Hair follicular keratinocyte (primary cell): ENCODE measurements at places on chromosomes 2 and 18. TPM values are rescaled to one million over a fixed set of nuclear protein-coding genes. Genes with fewer than 3 reads are reported as not detected.

IGFBP2 gene
- 2.4 and 52.5 TPM in 2 replicates for total RNA-seq

LYG1 gene
- 0.23 TPM in 1 of 2 replicates, not detected in the other for total RNA-seq

GAL3ST2 gene
- total RNA-seq, result not detected in 2 replicates

HK2 gene
- 17.5 and 19.4 TPM in 2 replicates for total RNA-seq

AQP12A gene
- not detected in 2 replicates for total RNA-seq

ERBB4 gene
- not detected in 2 replicates for total RNA-seq

RGPD3 gene
- total RNA-seq, result 0.08 and 0.16 TPM in 2 replicates

SLC14A1 gene
- total RNA-seq, result not detected in 2 replicates

TDRD15 gene
- total RNA-seq, result not detected in 2 replicates

TBR1 gene
- not detected in 2 replicates for total RNA-seq

PDE6D gene
- total RNA-seq, result 27.3 and 28.2 TPM in 2 replicates

CMPK2 gene
- 0.19 and 0.39 TPM in 2 replicates for total RNA-seq

SIX3 gene
- total RNA-seq, result not detected in 2 replicates

OSR1 gene
- total RNA-seq, result 4.5 and 8.1 TPM in 2 replicates

FBXO48 gene
- total RNA-seq, result 0.72 and 0.78 TPM in 2 replicates

TEX44 gene
- not detected in 2 replicates for total RNA-seq

SERPINB2 gene
- 51.8 and 59.3 TPM in 2 replicates for total RNA-seq

HS1BP3 gene
- 27.4 and 27.8 TPM in 2 replicates for total RNA-seq

FKBP7 gene
- 1.1 and 2.0 TPM in 2 replicates for total RNA-seq

CNTNAP5 gene
- total RNA-seq, result not detected in 2 replicates

PRKAG3 gene
- not detected in 2 replicates for total RNA-seq

CXCR2 gene
- total RNA-seq, result not detected in 2 replicates

ACTG2 gene
- 0.15 TPM in 1 of 2 replicates, not detected in the other for total RNA-seq

HDAC4 gene
- 7.4 and 18.0 TPM in 2 replicates for total RNA-seq

UGT1A8 gene
- not detected in 2 replicates for total RNA-seq

CAD gene
- 33.9 and 59.3 TPM in 2 replicates for total RNA-seq

MC4R gene
- total RNA-seq, result not detected in 2 replicates

SYT4 gene
- not detected in 2 replicates for total RNA-seq

LAMA3 gene
- total RNA-seq, result 608 and 1,811 TPM in 2 replicates

CAVIN2 gene
- total RNA-seq, result 0.16 and 2.9 TPM in 2 replicates

AMMECR1L gene
- total RNA-seq, result 11.9 and 15.2 TPM in 2 replicates

DDX1 gene
- total RNA-seq, result 60.8 and 73.8 TPM in 2 replicates
